ENCODE measurements at places on chromosomes 7 and 10.
A peak's percentile ranks its signal among the peaks of the same experiment; 100 is the strongest.

GRCh38 chr7:47811632-47812380, 136.5 kb downstream of the PKD1L1 start:
- no peak for DNase-seq

GRCh38 chr10:89813546-89813945, 112.2 kb downstream of the KIF20B start:
- no peak for DNase-seq

DNA sequence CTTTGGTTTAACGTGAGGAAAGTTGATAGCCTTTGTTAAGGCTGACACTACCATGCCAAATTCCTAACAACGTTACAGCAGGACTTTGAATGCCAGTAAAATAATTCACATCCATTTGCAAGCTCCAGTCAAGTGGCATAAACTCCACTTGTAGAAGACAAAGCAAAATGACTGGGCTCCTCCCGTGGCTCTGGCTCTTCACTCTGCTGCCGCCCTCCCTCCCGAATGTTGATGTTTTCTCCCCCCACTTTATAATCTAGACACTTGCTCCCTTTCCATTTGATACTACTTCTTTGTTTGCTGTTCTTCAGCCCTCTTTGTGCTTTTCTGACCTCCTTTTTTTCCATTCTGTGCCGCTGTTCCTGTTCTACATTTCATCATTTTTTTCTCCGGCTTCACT, 22.8 kb upstream of the ITGB8 start:
- DNase-seq, result peak; percentile 42

- DNase-seq, result no peak
These were observed 25.0 kb downstream of the RTKN2 start for GRCh38 chr10:62243647-62243997.

DNA sequence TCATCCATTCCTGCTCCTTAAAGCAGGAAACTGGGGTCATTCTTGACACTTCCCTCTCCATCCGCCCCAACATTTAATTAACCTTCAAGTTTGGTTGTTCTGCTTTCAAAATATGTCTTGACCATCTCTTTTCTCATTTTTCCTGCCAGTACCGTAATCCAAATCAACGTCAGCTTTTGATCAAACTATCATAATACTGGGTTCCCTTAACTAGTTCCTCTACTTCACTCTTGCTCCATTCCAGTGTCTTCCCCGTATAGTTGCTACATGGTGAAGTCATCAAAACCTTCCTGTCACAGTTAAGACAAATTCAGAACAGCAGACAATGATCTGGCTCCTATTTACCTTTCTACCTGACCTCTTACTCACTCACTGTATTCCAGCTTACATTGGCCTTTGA, 6.6 kb upstream of the KLF14 start:
- no peak for DNase-seq

GRCh38 chr7:55130395-55131141, 111.8 kb downstream of the EGFR start:
- peak; percentile 88 for DNase-seq

DNA sequence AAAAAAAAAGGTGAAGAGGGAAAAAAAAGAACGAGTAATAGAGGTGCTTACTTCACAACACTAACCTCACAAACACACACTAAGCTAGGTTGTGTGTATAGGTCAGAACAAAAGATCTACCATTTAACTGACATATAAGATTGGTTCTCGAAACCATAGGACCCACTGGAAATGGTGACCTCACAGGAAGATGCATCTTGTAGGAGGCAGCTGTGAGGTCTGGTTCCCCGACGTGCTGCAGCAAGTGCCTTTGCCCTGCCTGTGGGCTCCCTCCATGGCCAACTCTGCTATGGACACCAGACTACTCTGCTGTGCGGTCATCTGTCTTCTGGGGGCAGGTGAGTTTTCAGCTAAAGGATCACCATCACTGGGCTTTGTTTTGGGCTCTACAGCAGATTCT, 133.8 kb upstream of the PRSS1 start:
- DNase-seq, result no peak

GRCh38 chr10:34333513-34333912, 481.6 kb downstream of the PARD3 start:
- peak; percentile 79 for DNase-seq

DNA sequence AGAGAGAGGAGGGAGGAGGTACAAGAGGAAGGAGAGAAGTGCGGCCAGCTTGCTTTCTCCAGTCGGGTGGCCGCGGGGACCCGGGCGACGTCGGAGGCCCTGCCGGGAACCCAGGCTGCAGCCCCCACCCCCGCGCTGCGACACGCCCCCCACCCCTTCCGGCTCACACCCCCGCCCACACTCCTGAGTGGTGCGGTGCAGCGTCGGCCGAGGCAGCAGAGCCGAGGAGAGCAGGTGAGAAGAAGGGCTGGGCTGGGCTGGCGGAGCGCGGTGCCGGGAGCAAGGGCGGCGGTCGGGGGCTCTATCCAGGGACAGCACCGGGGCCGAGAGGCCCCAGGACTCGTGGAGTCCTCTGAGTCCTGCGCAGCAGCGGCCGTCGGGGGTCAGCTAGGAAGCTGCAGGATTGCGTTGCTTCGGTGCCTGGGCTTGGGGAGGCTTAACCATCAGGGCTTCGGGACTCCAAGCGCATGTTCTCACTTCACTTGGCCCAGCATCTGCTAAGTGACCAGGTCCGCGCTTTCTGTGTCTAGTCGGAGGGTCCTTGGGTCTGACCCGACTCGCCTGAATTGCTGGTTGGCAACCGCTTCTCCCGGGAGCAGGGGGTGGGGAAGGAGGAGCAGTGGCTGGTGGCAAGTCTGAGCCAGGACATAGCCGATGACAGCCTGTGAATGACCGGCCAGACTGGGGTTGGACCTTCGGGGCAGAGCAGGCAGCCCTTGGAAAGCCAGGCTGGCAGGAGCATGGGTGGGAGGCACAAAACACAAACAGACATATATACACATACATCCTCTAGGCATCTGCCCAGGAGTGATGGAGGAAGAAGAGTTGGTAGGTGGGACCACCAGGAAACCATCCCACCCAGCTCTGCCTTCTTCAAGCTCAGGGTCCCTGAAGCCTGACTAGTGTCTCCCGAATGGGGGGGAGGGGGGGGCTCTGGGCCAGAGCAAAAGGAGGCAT, 683 bp downstream of the CHAT start:
- no peak for DNase-seq

DNA sequence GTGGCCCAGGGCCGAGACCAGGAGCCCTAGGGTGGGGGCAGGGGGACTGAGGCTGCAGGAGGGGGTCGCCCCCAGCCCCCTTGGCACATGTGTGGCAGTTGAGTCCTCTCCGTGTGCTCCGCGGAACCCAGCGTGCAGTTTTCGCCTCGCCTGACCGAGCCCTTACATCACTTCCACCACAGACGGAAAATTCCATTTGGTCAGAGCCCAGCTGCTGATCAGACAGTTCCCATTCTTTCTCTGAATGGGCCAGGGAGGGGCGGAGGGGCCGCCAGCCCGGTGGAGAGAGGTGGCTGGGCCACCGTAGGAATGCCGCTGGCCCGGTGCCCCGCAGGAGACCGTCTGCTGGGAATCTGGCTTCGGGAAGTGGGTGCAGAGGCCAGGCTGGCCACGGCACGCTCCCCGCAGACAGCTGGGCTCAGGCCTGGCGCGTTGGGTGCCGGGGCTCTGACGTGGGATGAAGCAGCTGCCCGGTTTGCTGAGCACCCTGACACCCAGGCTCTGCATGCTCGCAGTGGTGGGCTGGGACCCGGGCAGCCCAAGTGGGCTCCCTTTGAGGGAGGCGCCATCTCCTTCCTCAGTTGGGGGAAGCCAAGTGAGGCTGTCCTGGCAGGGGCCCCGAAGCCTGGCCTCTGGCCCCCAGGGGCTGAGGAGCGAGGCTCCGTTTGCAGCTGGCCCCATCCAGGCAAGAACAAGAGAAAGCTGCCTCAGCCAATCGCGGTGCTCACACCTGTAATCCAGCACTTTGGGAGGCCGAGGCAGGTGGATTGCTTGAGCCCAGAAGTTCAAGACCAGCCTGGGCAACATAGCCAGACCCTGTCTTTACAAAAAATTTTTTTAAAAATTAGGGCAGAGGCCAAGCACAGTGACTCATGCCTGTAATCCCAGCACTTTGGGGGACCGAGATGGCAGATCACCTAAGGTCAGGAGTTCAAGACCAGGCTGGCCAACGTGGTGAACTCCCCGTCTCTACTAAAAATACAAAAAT, 9.9 kb downstream of the TTYH3 start:
- peak; percentile 94 for DNase-seq

DNA sequence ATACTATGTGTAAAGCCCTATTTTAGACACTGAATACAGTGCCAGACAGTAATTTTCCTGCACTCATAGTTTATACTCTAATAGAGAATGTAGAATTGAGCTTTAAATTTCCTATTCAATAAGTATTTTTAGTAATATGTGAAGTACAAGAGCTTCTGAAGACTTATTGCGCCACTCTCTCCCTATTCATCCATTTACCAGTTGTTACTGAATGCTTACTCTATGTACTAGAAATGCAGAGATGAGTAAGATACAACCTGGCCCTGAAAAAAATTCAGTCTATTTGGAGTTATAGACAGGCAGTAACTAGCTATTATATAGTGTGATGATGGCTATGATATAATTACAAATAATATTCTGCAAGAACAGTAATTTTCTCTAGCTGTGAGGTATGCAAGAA, 98.8 kb downstream of the ADK start:
- DNase-seq, result peak; percentile 19

DNA sequence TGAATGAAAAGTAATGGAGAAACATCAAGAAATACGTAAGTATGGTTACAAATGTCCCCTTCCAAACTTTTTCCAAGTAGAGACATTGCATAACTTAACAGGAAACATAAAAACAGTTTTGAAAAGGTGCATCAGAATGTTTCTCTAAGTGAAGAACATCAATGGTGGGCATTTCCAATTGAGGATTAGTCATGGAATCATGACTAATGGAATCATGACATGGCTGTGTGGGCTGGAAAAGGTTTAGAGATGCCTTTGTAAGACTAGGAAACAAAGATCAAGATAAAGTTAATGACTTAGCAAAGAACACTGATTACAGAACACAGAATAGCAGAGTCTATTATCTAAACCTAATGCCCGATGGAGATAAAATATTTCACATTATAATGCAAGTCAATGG, 272.0 kb downstream of the HPSE2 start:
- DNase-seq, result no peak

DNA sequence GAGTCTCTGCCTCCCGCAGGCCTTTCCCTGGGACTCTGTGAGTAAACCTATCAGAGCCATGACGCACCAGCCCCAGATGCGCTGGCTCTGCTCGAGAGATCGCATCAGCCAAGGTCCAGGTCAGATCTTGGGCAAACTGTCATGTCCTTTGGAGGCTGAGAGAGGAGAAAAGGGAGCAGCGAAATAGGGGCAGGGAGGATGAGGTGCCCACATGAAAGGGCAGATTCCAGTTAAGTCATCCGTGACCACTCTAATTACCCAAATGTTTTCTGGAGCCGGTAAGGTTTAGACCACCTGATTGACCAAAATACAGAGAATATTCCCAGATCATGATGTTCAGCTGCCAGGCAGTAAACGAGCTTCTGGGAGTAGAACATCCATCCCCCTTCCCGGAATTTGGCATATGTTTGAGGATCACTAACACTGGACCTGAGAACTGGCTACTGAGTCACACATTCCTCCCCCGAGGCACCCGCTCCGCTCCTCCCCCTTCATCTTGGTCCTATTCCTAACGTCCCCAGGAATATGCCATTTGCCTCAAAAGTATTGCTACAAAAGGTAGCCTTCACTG, 88.0 kb downstream of the FGFR2 start:
- DNase-seq, result no peak

- DNase-seq, result peak; percentile 26
These were observed 196.5 kb downstream of the PHF14 start for GRCh38 chr7:11170175-11170574.

- no peak for DNase-seq
These were observed 38.2 kb upstream of the CYP2C18 start for GRCh38 chr10:94645285-94645684.

GRCh38 chr10:86254526-86255174, 111.9 kb downstream of the GRID1 start:
- DNase-seq, result no peak

- no peak for DNase-seq
These were observed 55.1 kb downstream of the FZD1 start for GRCh38 chr7:91319351-91319750.

DNA sequence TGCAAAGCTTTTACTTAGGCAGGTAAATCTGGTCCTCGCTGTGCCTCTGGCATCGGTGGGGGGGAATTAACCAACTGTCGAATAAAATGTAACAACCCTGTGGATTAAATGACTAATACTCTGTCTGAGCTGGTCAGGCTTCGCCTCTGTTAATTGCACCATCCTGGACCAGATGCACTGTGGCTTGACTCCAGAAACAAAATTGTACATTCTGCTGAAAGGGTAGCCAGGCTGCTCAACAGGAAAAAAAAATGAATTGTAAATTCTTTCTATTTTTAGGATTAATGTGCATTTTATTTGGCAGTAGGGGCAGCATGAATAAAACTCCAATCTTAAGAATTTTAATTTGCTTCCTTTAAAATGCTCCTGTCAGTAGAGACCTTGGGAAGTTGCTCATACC, 389.4 kb downstream of the SORCS1 start:
- DNase-seq, result no peak

- DNase-seq, result no peak
These were observed 20.4 kb downstream of the ZNF775 start for GRCh38 chr7:150399421-150400007.

DNA sequence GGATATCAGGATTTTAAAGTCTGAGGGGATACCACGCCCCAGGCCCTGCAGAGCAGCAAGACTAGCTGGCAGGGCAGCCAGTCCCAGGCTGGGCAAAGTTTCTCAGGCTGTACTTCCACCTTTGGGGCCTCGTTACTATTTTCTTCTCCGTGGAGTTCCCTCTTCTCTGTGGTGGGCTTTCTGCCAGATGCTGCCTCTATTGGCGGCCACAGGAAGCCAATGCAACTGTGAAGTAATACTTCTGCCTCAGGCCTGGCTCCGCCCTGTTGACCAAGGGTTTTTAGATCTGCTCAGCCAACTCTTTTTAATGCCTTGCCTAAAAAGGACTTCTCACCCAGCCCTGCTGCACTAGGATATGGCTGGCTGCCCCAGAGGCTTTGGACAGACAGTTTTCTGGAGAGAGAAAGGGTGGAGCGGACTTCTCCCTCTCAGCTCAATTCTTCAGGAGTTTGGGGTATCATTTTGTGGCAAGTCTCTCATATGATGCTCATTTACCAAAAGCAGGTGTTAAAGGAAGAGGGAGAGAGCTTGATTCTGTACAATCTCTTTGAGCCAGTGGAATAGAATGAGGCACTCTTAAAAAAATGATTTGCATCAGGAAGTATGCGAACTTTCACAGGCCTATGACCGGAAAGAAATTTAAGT, 67.4 kb downstream of the HHEX start:
- DNase-seq, result peak; percentile 81

- DNase-seq, result no peak
These were observed 133.5 kb downstream of the C1GALT1 start for GRCh38 chr7:7315851-7316250.

DNA sequence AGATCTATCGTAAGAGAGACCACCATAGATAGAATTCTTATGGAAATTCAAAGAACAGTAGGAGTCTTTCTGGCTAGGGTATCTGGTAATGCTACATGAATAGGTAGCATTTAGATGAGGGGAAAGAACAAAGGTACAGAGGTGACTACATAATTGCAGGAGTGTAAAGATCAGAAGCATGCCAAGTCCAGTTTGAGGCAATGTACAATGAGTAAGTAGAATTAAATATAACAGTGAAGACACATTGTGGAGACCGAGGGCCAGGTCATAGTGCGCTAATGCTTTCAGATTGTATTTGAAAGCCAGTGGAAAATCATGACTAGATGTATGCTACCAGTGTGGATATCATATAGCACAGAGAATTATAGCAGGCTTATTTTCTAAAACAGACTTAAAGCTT, 1611.6 kb upstream of the LRRTM3 start:
- DNase-seq, result no peak

All from fibroblast of gingiva (primary cell).